Naive thymus-derived CD4-positive, alpha-beta T cell (primary cell): ENCODE measurements at places on chromosomes 2 and 18. TPM values are rescaled to one million over a fixed set of nuclear protein-coding genes. Genes with fewer than 3 reads are reported as not detected.

GRCh38 chr2:168466834-168467565 is 10.9 kb downstream of the CERS6 start:
- H3K27me3 ChIP-seq = no peaks in the 10 kb centered on the region
- no peak overlapping the region for H3K27ac ChIP-seq
- DNase-seq = no peak
- no peak overlapping the region for H3K4me3 ChIP-seq

- no peaks in the 10 kb centered on the region for H3K4me1 ChIP-seq
- no peak overlapping the region for H3K4me3 ChIP-seq
- no peak overlapping the region for H3K27ac ChIP-seq
- DNase-seq = no peak
Observed at GRCh38 chr2:224333726-224334482, 68.0 kb downstream of the FAM124B start.

DNA sequence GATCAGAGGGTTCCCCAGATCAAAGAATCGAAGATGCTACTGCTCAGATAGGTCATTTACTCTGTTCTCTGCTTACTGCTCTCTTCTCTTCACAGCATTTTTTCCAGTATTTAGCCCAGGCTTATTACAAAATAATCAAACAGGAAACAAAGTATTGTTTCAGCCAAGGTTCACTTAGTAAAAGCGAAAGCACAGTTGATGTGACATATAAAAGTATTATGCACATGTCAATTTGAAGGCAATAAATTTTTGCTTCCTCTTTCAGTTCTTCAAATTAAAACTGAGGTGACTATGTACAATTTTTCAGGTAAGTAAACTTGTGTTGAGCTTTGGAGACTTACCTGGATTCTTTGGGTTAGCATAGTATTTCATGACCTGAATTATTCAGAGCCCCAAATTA is 262.8 kb upstream of the CHST9 start:
- H3K27me3 ChIP-seq = no peaks in the 10 kb centered on the region
- H3K36me3 ChIP-seq = no peaks in the 10 kb centered on the region
- no peak overlapping the region for H3K4me3 ChIP-seq
- no peak for DNase-seq

- no peak overlapping the region for H3K27ac ChIP-seq
- H3K4me3 ChIP-seq = no peak overlapping the region
- no peaks in the 10 kb centered on the region for H3K36me3 ChIP-seq
Observed at GRCh38 chr2:2763351-2764000, 432.4 kb upstream of the MYT1L start.

C18orf54 gene
- total RNA-seq = 0.77 TPM

DNA sequence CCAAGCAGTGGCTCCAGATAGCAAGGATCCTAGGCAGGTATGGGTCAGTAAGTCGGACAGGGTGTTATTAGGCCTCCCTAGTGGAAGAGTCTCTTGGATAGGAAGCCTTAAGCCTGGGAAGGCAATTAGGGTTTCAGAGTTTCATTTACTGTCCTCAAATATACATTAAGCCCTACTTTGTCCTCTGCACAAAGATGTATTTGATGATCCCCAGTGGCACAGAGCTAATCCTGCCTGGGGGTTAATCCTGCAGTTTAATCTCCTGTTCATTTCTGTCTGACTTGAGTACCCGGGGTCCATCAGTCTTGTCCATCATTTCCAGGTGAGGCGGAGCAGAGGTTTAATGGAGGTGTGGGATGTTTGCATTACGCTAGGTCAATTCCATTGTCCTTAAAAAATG is 62.0 kb downstream of the MTCL1 start:
- H3K4me1 ChIP-seq = no peaks in the 10 kb centered on the region
- no peak overlapping the region for H3K4me3 ChIP-seq
- no peaks in the 10 kb centered on the region for H3K27me3 ChIP-seq
- no peak overlapping the region for H3K27ac ChIP-seq

IL1RL2 gene
- 0.15 TPM for total RNA-seq

DNA sequence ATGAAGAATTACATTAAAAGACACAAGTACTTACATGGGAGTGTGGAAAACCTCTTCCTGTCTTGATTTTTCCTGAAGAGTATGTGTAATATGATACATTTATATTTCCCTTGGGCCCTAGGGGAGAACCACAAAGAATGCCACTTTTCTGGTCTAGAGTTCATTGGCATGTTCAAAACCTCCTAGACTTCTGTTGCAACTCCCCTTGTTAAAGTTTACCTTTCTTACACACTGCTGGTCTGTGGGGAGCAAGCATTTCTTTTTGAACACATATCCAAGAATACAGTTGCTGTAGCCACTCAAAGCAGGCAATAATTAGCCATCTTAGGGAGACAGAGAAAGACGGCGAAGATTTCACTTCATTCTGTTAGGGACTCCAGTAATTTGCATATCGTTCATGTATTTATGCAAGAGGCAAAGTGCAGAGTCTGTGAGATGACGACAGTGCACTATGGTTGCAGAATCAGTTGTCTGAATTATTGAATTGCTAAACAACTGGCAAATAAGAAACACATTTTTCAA is 103.5 kb downstream of the NOL4 start:
- no peak for DNase-seq
- no peaks in the 10 kb centered on the region for H3K4me1 ChIP-seq
- no peak overlapping the region for H3K4me3 ChIP-seq
- no peaks in the 10 kb centered on the region for H3K27me3 ChIP-seq
- H3K36me3 ChIP-seq = no peaks in the 10 kb centered on the region
